ENCODE measurements at places on chromosomes 5 and 9.
A peak's percentile ranks its signal among the peaks of the same experiment; 100 is the strongest.

DNA sequence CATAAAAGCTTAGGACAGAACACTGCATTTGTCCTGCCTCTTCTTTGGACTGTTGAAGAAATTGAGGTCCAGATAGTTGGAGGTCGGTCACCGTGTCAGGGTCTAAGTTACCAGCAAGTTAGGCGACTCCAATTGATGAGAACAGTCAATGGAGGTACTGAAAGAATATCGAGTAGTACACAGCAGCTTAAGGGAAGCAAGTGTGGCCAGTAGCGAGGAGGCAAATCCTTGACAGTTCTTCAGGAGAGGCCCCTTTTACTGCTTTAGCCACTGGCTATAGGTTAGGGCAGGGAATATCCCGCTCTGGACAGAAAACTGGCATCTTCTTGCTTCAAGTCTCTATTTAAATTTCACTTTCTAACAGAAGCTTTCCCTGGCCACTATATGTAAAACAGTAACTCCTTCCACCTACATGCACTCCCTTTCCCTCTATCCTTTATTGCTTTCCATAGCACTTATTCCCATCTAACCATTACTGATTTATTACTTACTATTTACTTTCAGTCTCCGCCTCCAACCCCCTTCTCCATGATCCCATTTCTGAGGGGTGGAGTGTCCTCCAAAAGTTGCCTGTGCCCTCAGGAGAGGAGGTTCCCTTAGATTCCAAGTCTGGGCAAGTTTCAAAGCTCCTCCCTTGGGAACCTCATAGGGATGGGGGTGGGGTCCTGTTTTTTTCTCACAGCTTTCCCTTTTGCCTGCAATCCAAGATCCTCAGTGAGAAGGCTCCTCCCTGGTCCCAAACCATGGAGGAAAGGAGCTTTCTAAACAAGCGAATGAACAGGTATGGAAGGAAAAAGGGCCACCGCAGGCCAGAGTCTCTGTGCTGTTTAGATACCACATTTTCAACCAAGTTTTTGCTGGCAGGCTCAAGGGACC lies 4.1 kb upstream of the PRDM6 start:
- no peak for DNase-seq

GRCh38 chr9:35972093-35972492 lies 14.1 kb upstream of the OR2S2 start:
- DNase-seq, result no peak

DNA sequence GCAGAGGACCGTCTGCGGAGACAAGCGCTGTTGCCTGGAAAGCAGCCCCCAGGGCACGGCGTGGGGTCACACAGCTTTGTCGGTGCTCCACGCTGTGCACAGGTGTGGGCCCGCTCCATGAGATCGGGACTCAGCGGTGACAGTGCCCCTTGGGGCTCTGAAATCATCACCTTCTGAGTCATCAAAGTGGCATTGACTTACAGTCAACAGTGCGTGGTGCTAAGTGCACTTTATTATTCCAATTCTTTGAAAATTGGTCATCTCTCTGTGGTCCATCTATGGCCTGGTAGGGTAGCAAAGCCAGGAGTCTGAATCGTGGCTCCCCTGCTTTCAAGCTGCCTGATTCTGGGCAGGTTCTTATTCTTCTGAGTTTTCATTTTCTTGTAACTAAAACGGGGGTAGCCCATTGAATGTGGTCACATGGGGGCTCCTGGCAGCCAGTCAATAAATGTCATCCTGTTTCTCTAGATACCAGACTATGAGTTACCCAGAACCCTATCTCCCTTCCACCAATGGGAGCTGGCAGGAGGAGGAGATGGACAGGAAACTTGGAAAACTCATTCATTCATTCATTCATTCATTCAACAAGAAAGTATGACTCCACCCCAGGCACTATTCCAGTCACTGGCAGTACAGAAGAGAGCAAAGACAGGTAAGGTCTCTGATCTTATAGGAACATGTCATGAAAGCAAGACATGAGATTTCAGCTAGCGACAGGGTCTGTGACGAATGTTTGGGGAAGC lies 20.3 kb upstream of the UNC5A start:
- DNase-seq, result no peak

- no peak for DNase-seq
These were observed 79.2 kb upstream of the ABCA1 start for GRCh38 chr9:105007143-105007542.

DNA sequence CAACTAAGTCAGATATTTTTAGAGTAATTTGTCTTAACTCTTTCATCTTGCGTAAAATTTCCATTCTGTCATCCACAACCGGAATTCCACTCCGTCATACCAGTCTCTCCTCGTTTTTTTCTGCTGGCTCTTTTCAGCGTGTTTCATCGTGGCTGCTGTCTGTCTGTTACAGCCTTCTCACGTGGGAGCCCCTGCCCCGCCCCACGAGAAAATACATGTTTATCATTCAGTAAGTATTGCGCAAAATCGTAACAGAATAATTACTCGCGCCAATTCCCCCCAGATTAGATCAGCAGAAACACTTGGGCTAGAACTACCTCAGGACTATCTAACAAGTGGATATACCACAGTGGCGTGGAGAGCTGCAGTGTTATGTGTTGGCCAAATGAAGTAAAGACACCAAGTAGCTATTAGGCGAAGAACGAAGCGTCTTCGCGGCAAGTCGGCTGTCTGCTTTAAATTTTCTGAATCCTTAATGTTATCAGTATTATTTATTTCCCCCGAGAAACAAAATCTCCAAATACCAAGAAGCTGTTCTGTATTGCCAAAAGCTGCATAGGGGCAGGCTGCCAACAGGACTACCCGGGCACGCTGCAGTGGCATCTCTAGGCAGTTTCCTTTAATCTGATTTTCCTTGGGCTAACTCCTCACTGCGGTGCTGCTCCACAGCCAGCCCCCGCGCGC lies 566 bp upstream of the FOCAD start:
- DNase-seq, result peak; percentile 93

GRCh38 chr5:157596487-157596886 lies 20.9 kb upstream of the ADAM19 start:
- no peak for DNase-seq

GRCh38 chr5:125411744-125412560 lies 665.5 kb upstream of the ZNF608 start:
- DNase-seq, result no peak
